Amniotic stem cell (primary cell): ENCODE measurements at places on chromosomes 12 and 14.

DNA sequence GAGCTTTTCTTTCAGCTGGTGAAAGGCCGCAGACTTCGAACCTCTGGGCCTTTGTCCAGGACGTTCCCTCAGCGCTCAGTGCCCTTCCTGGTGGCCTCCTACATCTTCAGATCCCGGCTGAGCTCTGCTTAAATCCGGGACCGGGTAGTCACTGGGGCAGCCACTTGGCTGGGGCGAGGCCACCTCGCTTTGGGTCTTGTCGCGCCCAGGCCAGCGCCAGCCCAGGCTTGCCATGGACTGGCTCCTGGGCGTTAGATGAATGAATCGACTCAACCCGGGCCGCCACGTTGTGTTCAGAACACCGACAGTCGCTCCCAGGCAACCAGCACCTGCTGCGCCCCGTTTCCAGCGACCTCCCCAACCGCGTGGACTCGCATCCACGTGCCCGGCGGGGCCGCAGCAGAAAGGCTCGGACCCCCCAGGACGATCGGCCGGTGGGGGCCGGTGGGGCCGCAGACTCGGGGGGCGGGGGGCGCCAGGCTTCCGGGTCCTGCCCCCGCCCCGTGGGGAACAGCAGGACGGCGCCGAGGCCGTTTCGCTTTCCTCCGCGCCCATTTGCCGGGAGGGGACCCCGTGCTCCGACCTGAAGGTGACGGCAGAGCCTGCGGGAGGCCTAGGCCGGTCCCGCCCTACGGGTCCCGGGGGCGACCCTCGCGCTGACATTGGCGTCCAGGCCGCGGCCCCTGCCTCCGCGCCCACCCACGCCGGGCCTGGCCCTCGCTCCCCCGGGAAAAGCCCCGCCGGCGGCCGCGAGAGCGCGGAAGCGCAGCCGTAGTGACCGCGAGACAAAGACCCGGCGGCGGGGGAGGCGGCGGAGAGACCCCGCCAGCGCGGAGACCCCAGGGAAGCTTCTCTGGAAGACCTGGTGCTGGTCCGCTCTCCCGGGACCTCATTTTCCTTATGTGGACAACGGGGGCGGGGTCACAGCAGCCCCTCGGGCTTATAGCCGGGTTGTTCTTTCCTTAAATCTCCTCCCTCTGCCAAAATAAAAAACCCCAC, 37.3 kb upstream of the RCOR1 start:
- no peak for DNase-seq

- no peak for DNase-seq
These were observed 106.2 kb downstream of the DAAM1 start for GRCh38 chr14:59294662-59294992.

DNA sequence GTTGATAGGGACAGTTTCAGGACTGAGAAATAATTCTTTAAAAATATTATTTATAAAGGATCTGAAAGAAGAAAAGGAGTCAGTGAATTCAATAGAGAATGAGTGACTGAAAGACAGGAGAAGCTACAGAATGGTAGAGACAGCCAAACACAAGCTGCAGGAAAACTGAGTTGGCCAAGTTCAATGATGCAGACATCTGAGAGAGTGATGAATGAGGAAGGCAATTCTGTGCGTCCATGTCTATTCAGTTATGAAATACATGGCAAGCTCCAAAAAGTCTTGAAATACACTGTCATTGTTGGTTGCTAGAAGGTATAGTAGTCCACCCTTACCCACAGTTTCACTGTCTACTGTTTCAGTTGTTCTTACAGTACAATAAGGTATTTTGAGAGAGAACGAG, 6.8 kb downstream of the LRRC74A start:
- DNase-seq = no peak

- no peak for DNase-seq
These were observed 8.2 kb downstream of the GPRC5D start for GRCh38 chr12:12943586-12944260.

GRCh38 chr12:110543252-110543959, 39.7 kb downstream of the PPTC7 start:
- no peak for DNase-seq

DNA sequence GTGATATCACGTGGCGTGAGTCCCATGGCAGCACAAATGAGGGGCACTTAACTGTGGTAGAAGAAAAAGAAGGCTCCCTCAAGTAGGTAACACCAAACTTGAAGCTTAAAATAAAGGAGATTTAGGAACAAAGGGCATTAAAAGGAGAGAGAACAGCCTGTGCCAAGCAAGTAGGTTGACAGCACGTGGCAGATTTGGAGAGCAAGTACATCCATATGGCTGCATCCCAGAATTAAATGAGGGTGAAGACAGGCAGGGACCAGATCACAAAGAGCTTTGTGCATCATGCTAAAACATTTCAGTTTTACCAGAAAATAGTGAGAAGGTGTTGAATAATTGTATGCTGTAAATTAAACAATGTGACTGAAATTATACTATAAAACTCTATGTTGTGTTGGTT, 32.8 kb downstream of the KCNMB4 start:
- DNase-seq = no peak

DNA sequence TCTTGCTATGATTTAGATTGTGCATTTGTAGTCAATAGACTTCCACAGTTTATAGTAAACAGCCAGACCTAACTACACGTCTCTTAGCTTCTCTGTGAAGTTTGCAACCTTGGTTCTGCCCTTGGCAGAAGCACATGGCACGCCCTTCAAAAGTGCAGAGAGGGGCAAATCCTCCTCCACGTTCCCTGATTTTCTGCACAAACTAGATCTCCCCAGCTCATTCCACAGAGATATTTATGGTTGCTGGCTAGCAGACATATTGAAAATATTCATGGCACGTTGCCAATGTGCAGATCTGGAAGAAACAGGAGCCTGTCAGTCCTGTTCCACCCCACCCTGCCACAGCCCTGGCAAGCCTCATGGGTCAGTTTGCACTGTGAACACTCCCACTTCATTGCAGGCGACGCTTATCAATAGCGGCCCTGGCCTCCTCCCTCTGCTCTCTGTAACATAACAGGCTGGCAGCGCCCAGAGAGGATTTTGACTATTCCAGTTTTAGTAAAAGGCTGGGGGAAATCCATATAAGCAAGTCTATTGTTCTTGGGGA, 6.5 kb upstream of the LGALS3 start:
- no peak for DNase-seq

DNA sequence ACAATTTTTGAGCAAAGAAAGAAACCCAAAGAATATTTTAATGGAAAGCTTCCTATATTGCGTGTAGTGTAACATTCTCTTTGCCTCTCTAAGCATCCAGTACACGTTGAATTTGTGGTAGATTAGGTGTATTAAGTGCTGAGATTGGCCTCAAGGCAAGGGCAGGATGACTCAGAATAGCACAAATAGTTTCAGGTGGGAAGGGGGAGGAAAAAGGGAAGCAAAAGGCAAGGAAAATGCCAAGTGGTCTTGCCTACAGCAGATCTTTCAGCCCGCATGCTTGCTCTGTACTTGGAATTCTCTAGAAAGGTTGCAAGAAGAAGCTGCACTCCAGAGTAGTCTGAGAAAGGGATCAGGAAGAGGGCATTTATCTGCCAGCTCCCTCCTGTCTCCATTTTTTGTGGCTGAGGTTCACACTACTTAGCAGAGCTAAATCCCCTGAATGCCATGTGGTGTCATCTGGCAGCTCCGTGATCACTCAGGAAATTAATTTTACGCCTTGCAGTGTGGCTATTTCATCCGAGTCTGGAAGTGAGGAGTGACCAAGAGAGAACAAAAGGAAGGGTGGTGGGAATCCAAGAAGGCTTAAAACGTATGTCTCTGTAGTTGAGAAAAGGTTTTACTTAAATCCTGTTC, 28.5 kb downstream of the CDKN1B start:
- DNase-seq = no peak

DNA sequence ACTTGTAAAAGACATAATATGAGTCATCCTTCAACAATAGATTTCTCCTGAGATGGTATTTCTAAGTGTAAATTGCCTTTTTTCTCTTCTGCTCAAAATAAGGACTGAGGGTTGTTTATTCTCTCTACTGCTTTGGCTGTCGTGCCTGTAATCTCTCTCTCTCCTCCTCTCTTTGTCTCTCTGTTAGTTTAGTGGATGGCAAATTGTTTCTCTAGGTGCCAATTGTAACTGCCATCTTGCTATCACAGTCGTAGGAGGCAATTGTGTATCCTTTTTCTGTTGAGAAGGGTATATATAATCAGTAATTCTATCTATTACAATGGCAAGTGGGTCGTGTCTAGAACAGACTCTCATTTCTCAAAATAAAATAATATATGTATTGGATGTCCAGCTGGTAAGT, 545.0 kb upstream of the FBXO33 start:
- DNase-seq = no peak

GRCh38 chr12:88876857-88877256, 296.6 kb upstream of the KITLG start:
- DNase-seq = no peak

- DNase-seq = no peak
These were observed 82.5 kb downstream of the NUMB start for GRCh38 chr14:73375861-73376260.

- DNase-seq = no peak
These were observed 191.8 kb downstream of the MSRB3 start for GRCh38 chr12:65470256-65470655.

DNA sequence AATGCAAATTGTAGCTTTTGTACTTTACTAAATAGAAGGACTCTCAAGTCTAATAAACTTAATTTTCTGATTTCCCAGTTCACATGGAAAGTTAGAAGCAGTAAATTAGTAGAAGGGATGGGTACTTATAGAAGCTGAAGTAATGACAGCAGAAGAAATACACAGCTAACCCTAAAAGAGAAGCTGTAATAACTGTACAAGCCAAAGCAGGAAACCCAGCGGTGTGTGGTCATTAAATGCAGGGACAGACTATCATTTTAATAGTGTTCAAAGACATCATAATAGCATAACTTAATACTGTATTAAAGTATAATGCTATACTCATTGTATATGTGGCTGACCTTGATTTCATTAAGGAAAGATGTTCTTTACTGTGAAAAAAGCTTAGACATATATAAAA, 74.9 kb downstream of the PCNX1 start:
- no peak for DNase-seq

- no peak for DNase-seq
These were observed 17.4 kb downstream of the TMED10 start for GRCh38 chr14:75158843-75159614.

DNA sequence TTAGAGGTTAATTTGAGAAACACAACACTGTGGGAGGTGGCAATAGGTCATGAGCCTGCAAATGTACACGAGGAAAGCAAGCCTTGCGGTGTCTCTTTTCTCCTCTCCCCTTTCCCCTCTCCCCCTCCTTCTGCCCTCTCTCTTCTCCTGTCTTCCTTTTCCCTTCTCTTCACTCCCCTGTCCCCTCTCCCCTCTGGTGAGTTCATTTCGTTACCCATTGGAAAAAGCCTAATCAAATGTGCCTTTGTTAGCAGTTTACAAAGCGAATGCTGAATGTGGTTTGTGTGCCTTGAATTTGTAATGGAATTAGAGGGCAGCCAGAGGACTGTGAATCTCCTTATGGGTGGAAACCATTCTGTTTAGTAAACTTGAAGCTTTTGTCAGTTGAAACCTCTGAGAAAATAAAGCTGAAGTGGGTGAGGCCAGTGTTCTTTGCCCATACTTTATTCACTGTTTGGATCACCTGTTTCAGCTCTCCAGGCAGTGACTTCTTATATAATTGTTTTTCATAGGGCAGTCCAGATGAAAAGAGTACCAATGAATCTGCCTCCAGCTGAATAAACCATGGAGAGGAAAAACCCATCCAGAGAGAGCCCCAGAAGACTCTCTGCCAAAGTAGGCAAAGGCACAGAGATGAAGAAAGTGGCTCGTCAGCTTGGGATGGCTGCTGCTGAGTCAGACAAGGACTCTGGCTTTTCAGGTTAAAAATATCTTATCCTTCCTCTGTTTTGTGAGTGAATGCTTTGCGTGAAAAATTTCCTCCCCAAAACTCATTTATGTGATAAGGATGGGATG, 7.3 kb downstream of the CIPC start:
- no peak for DNase-seq

DNA sequence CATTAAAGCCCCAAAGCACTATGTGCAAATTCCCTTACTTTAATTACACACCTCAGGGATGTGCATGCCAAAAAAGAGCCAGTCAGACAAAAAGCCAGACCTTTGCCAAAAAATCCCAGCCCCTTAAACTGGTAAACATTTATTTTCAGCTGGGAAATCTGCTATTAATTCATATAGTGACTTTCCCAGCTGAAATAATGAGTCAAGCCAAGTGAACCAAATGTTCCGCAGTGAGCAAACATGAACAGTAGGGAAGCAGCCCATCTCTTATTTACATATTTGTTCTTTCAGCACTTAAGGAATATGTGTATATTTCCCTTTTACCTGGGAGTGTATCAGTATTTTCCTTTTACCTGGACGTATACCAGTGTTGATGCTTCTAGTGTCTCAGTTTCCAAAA, 44.0 kb upstream of the OTX2 start:
- DNase-seq = no peak

DNA sequence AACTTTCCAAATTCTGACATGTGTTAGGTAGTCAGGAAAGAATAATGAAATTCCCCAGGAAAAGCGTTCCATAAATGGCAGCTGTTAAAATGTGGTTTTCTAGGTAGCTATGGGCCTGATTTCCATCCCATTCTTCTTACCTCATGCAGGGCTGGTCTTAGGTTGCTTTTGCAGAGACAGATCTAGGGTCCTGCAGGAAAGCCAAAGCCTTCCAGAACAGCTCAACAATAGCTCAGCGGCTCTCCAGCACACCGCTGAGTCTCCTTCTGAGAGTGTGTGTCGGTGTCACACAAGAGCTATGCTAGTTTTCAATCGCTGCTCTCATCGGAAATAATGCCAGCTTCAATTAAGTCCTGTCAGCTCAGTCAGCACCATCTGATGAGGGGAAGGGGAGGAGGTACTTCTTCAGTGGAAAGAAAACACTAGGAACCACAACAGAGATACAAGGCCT, 106.7 kb downstream of the TMEM30B start:
- DNase-seq = no peak
